Activated naive CD4-positive, alpha-beta T cell treated with anti-CD3 and anti-CD28 coated beads, Interleukin-2, amount 50 U/mL, for 72 hours (primary cell): ENCODE measurements at places on chromosomes 4 and X. TPM values are rescaled to one million over a fixed set of nuclear protein-coding genes. Genes with fewer than 3 reads are reported as not detected.

The ATOH1 gene
- total RNA-seq = not detected

The CTAG2 gene
- total RNA-seq = not detected

The ASB9 gene
- 2.5 TPM for total RNA-seq

The ETDB gene
- not detected for total RNA-seq

The VSIG1 gene
- 4.4 TPM for total RNA-seq

The CCDC149 gene
- 0.31 TPM for total RNA-seq

The SLC6A14 gene
- total RNA-seq = not detected

The RRH gene
- total RNA-seq = 0.62 TPM

The MAGED4 gene
- total RNA-seq = 0.41 TPM

The FRG2 gene
- total RNA-seq = 0.11 TPM

The TSPAN6 gene
- 0.73 TPM for total RNA-seq

The PPP1R2C gene
- not detected for total RNA-seq

The AFF2 gene
- total RNA-seq = 1.0 TPM

The UGT2B10 gene
- total RNA-seq = not detected

The MAGEE1 gene
- total RNA-seq = 4.6 TPM

DNA sequence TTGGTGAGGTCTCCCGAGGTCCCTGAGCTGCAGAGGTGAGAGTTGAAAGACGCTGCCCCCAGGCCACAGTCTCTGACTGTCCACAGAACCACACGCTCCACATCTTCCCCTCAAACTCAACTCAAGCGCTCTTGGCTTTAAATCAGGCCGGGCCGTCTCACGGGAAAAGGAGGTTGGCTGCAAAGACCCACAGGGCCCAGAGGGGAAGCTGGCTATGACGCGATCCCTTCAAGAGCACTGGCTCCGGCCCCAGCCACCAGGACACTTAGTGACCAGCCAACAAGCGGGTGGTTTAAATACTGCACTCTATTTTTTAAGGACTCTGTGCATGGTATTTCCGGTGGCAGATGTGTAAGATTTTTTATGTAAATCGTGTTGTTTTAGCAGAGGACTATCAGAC lies 19.9 kb downstream of the LRPAP1 start:
- DNase-seq = no peak

GRCh38 chr4:39714166-39714565 lies 16.2 kb downstream of the UBE2K start:
- DNase-seq = peak; percentile 14

GRCh38 chr4:146073517-146073916 lies 102.0 kb upstream of the LSM6 start:
- no peak for DNase-seq

DNA sequence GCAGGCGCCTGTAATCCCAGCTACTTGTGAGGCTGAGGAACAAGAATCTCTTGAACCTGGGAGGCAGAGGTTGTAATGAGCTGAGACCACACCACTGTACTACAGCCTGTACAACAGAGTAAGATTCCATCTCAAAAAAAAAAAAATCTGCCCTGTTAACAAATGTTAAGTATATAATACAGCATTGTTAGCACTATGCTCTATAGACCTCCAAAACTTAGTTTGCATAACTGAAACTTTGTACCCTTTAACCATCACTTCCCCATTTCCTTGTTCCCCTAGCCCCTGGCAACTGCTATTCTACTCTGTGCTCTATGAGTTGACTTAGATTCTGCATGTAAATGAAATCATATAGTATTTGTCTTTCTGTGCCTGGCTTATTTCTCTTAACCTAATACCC lies 76.7 kb downstream of the TAB3 start:
- DNase-seq = no peak

GRCh38 chr4:169307576-169307975 lies 36.8 kb upstream of the SH3RF1 start:
- DNase-seq = no peak

GRCh38 chr4:185500035-185500434 lies 28.5 kb upstream of the CCDC110 start:
- DNase-seq = no peak

GRCh38 chr4:163447481-163447880 lies 26.1 kb downstream of the TKTL2 start:
- no peak for DNase-seq

DNA sequence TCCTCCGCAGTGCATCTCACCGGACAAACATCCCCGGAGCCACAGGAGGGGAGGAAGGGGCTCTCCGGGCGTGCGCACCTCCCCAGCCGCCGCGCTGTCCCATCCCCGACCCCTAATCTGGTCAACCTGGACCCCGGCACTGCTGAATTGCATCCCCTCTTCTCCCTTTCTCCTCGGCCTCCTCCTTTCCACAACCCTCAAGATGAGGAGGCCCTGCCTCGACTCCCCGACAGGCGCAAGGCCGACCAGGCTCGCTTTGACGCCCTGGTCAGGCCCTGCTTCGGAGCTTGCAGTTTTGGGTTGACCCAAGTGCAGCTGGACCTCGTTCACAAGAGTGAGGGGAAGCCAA lies 2.3 kb downstream of the PDGFRA start:
- peak; percentile 9 for DNase-seq

DNA sequence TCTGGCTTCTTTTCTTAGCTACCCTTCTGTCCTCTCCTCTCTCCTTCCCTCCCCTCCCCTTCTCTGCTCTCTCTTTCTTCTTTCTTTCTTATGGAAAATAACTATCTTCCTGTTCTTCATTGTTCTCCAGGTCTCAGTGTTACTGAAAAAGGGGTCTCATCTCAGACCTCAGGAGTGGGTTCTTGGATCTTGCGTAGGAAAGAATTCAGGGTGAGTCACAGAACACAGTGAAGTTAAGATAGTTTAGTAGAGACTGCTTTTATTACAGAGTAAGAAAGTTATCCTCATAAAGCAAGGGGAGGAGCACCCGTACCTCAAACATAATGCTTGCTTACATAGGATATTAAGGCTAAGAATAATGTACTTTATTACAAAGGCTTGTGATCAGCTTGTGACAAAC lies 31.8 kb upstream of the CWH43 start:
- DNase-seq = no peak

DNA sequence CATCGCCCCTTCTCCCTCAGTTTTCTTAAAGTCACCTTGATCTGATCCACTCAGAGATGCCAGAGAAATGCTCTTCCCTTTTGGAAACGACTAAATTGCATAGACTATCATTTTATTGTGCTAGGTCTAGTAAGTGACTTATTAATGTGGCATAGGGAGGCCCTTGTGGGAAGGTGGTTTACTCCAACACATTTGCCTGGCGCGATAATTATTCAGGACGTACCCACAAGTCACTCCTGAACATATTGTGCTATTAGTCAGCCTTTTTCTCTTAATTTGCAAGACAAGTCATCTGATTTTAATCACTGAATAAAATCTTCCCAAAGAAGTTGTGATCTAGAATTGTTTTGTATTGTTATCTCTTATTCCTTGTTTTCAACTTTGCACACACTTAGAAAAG lies 7.6 kb downstream of the ENPEP start:
- no peak for DNase-seq

GRCh38 chr4:183261953-183262775 lies 57.9 kb downstream of the CLDN22 start:
- peak; percentile 65 for DNase-seq

DNA sequence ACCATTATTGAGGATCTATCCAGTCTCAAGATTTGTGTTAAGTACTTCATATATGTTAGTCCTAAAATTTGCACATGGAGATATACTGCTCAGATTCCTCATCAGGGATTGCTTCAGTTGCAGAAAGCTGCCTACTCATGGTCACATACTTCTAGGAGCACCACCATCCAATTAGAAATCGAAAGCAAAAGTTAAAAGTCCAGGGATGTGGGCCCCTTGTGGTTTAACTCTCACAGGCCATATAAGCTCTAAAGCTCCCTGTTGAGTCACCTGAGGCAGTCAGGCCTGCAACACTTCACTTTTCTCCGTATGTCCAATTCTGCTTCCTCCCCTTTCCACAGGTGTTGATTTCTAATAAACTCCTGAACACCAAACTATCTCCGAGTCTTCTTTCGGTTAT lies 84.2 kb downstream of the CNOT6L start:
- peak; percentile 16 for DNase-seq

GRCh38 chr4:27003642-27004113 lies 143.0 kb downstream of the STIM2 start:
- peak; percentile 40 for DNase-seq

- no peak for DNase-seq
Observed at GRCh38 chr4:118289794-118290193, 63.0 kb downstream of the PRSS12 start.

- no peak for DNase-seq
Observed at GRCh38 chrX:104195013-104195412, 28.8 kb downstream of the FAM199X start.

DNA sequence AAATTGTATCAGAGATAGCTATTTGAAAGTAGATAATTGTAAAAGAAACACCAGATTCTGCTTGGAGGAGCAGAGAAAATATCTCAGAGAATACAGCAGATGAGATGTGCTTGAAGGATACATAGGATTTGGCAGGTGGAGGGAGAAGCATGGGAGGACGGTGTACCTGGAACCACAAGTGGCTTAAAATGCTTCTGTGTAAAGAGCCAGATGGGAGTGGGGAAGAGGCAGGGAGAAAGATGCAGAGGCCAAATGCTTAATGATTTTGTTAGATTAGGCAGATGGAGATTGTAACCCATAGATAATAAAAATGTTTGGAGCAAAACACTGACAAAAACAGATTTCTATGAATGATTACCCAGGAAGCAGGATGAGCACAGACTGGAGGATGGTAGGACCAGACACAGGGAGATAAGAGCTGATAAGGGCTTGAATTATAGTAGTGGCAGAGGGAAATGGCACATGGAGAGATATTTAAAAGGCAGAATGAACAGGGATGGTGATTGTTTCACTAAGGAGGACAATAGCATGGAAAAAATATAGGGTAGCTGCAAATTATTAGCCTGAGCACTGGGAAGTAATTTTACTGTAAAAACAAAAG lies 145.7 kb upstream of the TBC1D9 start:
- no peak for DNase-seq

DNA sequence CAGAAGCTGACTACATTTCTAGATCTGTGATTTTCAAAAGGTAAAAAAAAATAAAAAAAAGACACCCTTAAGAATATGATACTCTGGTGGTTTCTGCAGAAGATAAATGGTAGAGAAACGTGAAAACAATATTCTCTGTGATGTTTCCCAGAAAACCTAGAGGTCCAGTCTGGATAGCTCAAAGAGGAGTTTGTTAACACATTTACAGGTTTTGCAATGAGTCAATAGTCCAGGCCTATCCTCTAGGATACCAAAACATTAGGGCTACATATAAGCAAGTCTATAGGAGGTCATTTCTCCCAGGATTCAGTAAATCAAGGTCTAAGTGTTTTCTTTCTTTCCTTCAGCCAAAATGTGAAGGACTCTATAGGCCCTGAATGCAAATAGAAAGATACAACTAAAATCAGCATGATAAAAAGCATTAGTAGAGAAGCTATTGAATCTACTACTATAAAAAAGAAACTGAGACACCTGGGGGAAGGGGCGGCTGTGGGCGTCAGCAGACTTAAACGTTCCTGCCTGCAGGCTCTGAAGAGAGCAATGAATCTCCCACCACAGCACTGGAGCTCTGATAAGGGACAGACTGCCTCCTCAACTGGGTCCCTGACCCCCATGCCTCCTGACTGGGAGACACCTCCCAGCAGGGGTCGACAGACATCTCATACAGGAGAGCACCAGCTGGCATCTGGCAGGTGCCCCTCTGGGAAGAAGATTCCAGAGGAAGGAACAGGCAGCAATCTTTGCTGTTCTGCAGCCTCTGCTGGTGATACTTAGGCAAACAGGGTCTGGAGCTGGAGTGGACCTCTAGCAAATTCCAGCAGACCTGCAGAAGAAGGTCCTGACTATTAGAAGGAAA lies 33.7 kb upstream of the SPP1 start:
- DNase-seq = no peak

GRCh38 chr4:75786526-75786925 lies 62.1 kb downstream of the USO1 start:
- no peak for DNase-seq

GRCh38 chr4:119623025-119623424 lies 5.6 kb downstream of the PDE5A start:
- DNase-seq = no peak

DNA sequence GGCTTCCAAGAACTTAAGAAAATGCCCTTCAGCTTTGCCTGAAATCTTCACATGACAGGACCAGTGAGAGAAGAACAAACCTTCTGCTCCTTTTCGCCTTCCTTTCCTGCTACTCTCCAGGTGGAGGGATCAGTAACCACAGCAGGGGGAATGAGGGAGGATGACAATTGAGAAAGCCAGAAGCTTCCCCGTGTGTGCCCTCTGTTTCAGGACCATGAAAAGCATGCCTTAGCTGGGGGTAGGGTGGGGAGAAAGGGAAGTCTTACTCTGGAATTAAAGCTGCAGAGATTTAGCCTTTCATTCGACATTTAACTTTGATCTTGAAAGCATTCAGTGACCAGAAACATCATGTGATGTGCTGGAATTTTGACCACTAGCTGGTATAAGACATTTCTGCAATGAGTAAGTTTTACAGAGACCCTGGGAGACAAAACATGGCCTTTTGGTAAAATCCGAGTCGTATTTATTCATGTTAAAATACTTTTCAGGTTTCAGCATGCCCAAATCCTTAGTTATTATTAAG lies 10.6 kb upstream of the PUDP start:
- no peak for DNase-seq

- no peak for DNase-seq
Observed at GRCh38 chrX:100674705-100675104, 30.7 kb downstream of the SRPX2 start.

DNA sequence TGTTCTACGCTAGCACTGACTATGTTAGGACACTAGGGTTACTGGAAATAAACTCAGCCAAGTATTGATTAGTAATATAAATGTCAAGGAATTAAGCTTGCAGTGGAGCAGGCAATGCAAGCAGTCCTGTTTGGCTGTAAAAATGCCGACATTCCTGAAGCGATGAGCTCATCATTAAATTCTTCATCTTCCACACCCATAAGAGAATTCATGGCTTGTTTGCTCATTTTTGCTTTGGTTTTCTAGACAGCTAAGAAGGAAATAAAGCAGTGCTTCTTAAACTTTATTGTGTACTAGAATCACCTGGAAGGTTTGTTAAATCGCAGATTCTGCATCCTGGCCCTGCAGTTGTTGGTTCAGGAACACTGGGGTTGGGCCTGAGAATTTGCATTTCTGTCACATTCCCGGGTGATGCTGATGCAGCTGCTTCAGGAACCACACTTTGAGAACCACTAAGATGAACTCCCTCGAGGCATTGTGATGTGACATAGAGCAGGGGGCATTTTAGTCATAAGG lies 17.8 kb downstream of the ANXA3 start:
- DNase-seq = no peak

DNA sequence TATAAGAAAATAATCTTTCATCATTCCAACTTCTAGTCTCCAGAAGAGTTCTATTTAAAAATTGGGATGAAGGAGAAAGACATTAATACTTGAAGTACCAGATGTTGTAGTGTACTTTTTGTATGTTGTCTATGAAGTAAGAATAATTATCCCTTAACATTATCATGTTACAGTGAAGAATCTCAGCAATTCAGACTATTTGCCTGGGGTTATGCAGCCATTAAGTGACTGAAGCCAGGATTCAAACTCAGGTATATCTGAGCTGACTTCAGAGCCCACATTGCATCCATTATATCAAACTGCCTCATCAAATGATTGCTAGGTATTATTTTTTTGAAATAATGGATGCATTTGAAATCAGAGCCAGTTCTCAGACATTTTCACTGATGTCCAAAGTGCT lies 76.1 kb upstream of the FHDC1 start:
- DNase-seq = no peak

- no peak for DNase-seq
Observed at GRCh38 chrX:76155786-76156185, 17.1 kb upstream of the PBDC1 start.
